HAP-1 (cell line): ENCODE measurements at places on chromosomes 7 and 10.

GRCh38 chr10:72612203-72612826 lies 13.6 kb downstream of the MICU1 start:
- DNase-seq: peak; percentile 58

- no peak for DNase-seq
These were observed 2.2 kb downstream of the COMTD1 start for GRCh38 chr10:75233444-75234016.

DNA sequence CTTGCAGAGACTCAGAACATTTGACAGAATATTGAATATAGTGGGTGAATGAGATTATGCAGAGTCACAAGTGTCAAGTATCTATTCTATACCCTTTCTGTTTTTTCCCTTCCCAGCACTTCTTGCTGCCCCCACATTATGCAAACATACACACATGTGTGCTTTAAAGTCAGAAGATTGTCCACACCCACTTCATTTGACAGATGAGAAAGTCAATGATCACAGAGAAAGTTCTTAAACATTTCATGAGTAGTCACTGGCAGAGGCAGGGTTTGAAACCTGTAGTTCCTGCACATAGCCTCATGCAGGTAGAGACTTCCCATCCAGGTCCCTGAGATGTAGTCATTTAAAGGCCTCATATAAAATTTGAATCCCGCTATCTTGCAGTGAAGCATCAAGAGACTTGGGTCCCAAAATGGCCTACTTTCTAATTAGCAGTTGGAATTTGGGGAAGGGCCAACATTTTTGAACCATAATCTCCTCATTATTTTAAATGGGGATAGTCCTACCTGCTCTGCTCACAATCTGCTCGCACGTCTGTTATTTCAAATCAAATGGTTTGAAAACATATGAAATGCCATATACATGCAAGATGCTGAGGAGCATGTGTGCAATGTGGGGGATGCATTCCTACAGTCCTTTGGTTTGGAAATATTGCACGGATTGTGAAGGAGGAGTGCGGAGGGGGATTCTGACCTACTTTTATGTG lies 217.8 kb downstream of the STK31 start:
- no peak for DNase-seq

DNA sequence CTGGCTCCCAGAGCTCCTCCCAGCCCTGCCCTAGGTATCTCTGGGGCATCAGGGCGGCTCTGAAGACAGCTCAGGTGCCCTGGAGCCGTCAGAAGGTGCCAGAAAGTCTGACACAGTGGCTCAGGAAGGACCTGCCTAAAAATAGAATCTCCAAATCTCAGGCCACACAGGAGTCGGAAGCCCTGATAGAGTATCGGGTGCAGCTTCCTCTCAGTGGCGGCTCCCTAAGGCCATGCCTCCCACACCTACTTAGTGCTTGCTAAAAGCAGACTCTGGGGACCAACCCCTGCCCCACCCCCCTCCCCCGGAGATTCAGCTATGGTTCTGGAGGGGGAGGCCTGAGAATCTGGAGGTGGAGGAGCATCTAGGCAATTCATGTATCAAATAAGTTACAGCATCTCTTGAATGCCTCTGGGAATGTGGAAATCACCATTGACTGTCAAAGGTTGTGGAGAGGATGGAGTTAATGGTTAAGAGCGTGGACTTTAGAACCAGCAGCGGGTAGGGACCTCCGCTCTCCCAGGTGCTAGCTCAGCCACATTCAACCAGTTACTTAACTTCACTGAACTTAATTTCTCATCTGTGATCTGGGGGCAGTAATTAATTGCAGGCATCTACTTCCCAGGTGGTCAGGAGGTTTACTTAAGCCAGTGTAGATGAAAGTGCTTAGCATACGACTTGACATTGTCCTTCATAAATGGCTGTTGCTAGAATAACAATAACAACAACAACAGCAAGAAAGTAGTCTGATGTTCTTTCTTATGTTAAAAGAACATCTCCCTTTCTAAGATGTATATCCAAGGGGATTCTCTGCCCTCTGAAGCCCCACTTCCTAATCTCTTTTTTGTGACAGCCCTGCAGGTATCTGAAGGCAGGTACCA lies 38.6 kb upstream of the MXI1 start:
- DNase-seq: no peak

DNA sequence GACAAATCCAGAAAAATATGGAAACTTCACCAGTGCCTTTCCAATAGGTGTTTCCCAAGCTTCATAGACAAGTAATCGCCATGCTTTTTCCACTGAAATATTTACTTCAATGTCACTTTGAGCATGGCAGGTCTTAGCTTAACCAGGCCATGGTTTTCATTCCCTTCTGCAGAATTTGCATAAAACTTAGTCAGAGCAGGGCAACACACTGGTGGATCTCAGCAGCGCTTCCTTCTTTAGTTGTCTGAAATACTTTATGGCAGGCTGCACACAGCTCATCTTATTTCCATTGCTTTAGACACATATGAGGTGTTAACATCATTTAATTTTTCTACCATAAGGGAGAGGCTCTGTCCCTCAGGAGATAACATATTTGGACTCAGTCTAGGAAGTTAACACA lies 102.9 kb upstream of the AHR start:
- no peak for DNase-seq

DNA sequence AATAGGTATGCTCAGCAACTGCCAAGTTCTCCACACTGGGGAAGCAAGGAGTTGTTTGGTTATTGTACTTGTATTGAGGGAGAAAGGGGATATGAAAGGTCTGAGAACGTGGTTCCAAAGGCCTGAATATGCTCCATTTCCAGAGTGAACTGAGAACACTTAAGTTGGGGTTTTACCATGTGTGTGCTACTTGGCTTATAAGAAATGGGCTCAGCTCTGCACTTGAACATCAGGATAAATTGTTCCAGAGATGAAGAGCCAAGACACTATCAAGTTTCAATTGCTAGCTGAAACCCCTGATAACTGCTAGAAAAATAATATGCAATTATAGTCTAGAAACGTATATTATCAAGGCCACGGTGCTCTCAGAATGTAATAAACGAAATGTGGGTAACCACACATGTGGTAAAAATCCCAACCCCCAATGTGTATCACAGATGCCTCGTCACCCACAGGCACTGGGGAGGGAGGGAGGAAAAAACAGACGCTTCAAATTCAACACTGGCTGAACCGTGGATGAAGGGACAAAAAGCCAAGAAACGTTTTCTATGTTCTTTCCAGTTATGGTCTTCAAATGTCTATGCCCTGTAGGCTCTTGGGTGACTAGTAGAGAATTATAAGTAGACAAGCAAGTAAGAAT lies 16.3 kb downstream of the ELMO1 start:
- DNase-seq: no peak

DNA sequence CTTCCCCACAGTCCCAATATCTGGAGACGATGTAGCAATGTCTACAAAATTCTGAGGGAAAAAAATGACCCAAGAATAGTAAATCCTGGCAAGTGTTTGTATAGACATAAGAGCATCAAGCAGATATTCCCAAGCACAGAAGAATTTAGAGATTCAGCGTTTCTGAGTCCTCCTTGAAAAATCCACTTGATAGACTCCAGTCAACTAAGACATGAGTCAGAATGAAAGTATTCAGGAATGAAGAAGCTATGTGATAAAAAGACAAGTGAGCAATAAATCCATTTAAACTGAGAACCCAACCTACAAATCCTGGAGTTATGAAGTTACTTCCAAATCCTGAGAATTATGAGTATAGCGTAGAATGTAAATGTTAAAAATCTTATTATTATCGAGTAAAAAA lies 86.1 kb upstream of the NPY start:
- no peak for DNase-seq

DNA sequence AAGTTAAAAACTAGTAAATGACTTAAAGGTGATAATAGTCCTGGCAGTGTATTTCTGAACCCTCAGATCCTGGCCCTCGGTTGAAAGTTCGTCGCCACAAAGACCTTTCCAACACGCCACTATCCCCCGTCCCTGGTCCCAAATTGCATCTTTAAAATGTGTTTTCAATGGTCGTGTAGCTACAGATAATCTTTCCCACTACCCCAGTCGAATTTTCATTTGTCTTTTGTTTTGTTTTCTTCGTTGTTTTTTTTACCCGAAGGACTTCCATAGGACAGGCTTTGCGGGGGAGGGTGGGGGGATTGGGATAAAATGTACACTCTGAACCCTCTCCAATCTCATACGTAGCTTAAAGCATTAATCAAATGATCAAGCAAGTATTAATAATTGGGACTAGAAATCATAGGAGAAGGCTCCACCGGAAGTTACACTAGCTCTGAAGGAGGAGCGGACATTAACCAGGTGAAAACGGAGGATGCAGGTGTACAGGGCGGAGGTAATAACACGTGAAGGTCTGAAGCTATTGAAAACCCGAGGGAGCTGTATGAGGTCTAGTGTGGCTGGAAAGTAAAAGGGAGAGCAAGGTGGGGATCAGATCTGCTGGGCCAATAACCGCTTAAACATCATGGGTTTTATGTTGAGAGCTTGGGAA lies 32.8 kb upstream of the PHF14 start:
- no peak for DNase-seq

DNA sequence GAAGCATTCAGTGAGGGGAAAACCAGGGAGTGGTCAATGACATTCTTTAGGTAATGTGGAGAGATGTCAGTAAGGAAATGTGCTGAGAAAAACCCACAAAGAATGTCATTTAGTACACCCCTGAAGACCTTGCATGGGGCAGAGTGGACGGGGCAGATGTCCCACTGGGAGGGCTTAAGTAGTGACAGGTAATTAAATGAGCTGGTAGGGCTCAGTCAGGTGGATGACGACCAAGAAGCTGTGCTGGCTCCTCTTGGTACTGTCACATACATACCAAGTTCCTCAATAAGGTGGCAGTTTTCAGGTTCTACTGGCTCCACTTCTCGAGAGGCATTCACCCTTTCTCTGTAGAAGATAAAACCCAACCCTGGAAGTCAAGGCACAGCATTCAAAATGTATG lies 1.8 kb downstream of the PON3 start:
- DNase-seq: no peak

- DNase-seq: no peak
These were observed 14.5 kb downstream of the AKR1B1 start for GRCh38 chr7:134444198-134444960.

DNA sequence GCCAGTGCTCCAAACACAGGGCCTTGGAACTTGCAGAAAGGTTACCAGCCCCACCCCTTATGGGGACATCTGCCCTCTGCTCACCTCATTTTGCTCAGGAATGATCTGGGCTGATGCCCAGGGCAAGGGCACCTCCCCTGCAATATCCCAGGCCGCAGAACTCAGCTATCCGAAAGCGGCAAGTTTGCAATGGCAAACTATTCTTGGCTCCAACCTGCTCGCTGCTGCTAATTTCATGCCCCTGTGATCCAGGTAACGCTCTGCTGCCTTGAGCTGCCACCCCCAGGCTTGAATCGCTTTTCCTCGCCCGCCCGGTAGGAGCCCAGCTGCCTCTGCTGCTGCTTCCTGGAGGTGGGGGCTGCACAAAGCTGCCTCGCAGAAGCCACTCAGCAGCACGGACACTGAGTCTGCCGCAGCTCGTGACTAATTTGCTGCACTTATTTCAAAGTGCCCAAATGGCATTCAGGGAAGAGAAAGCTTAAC lies 18.2 kb downstream of the SLC29A3 start:
- DNase-seq: no peak

DNA sequence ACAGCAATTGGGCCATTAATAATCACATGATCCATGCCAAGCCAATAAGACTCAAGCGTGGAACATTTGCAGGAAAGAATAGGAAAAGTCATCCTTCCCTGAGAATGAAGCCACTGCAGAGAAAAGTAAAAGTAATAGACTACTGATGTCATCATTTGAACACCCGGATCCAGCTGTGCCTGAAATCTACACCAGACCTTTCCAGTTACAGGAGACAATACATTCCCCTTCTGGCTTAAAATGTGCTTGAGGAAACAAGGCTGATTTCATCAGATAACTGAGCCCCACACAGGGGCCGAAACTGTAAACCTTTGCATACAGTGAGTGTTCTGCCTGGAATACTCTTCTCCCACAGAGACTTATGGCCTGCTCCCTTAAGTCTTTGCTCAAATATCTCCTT lies 232.8 kb downstream of the KCNMA1 start:
- no peak for DNase-seq

GRCh38 chr10:23319835-23320234 lies 24.8 kb downstream of the C10orf67 start:
- DNase-seq: no peak

DNA sequence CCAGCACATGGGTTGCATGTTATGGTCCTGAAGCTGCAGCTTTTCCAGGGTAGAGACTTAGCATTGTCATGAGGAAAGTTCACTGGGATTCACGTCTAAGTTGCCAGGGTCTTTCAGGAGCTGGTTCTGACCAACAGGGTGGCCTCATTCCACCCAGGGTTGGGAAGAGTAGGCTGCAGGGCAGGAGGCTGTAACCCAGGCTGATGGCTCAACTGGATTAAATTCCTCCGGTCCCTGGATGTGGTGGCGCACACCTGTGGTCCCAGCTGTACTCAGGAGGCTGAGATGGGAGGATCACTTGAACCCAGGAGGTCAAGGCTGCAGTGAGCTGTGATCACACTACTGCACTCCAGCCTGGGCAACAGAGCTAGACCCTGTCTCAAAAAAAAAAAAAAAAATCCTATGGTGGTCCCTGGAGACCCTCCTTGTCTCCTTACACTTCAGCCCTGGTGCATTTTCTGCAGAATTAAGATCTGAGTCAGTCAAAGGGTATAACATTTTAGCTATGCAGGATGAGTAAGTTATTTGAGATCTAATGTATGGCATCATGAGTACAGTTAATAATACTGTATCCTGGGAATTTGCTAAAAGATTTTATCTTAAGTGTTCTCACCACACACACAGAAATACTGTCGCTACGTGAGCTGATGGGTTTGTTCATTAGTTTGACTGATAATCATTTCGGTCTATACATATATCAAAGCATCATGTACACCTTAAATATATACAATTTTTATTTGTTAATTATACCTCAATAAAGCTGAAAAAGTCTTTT lies 44.0 kb downstream of the ASB13 start:
- DNase-seq: no peak

DNA sequence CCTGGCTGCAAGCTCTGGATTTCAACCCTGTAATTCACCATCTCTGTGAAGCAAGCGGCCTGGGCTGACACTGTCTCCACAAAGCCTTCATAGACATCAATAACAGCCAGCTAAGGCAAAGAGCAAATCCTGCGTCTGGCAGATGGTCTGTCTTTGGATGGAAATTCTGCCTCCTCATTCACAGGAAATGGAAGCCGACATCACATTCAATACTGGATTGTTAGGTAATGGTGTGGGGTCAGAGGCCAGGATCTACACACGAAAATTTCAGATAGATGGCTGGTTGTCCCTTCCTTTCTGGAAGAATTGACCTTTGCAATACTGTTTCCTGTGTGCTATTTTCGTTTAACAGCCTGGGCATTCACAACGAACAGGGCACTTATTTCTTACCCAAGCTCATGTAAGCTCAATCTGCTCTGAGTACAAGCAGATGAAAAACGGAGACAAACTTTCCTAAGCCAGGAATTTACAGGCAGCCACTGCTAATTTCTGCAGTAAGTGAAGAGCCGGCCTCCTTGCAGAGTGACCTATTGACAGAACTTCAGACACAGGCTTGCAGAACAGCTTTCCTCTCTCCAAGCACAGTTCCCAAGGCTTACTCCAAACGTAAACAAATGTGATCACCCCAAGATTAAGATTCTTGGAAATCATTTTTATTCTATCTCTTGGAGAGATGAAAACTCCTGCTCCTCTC lies 3.1 kb upstream of the ADAM12 start:
- DNase-seq: no peak
